AG10803 (cell line): ENCODE measurements at places on chromosomes 12 and 14.
A peak's percentile ranks its signal among the peaks of the same experiment; 100 is the strongest.

GRCh38 chr12:131640525-131640924 lies 70.4 kb upstream of the SFSWAP start:
- no peak for DNase-seq

- no peak for DNase-seq
Observed at GRCh38 chr12:12521044-12521485, 41.6 kb downstream of the DUSP16 start.

- DNase-seq, result peak; percentile 11
Observed at GRCh38 chr14:88553886-88554456, 836 bp downstream of the PTPN21 start.

GRCh38 chr12:119069147-119069642 lies 87.9 kb downstream of the SRRM4 start:
- no peak for DNase-seq

GRCh38 chr12:47799357-47799955 lies 20.2 kb downstream of the HDAC7 start:
- DNase-seq, result no peak

GRCh38 chr12:103877934-103878510 lies 37.0 kb upstream of the NT5DC3 start:
- DNase-seq, result peak; percentile 62
